ENCODE measurements at places on chromosomes 5 and 9.

GRCh38 chr5:114101153-114101552 is 260.7 kb upstream of the KCNN2 start:
- peak; percentile 2 for DNase-seq

DNA sequence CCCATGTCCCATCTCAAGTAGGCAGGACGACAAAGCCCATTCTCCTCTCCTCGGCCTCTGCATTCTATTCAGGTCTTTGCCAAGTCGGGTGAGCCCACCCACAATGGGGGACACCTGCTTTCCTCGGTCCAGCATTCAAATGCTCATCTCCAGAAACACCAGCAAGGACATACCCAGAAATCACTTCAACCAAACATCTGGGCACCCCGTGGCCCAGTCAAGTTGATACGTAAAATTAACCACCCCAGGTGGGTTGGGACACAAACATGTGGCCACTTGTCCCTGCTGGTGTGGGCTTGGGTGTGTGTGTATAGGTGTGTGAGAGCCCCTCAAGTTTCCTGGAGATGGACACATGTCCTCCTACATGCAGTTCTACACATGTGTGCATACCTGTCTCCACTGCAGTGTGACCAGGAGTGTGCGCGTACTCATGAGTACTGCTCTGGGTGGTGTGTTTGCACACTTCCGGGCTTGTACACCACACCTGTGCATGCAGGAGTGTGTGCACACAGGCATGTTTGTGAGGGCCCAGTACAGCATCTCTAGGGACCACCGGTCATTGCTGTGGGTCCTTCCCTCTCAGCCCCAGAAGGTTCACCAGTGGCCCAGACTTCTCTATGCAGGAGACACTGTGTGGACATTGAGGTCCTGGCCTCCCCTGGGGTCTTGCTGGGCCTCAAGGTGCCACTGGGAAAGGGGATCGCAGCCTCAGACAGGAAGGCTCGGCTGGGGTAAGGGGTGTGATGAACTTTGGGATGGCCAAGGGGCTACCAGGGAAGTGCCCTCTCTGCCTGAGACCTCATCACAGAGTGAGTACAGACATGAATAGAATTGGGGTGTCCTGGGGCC is 35.4 kb upstream of the RXRA start:
- DNase-seq = no peak

- DNase-seq = no peak
These were observed 77.0 kb upstream of the ZSWIM6 start for GRCh38 chr5:61254969-61255555.

GRCh38 chr9:99807276-99807852 is 14.3 kb upstream of the NR4A3 start:
- peak; percentile 58 for DNase-seq

DNA sequence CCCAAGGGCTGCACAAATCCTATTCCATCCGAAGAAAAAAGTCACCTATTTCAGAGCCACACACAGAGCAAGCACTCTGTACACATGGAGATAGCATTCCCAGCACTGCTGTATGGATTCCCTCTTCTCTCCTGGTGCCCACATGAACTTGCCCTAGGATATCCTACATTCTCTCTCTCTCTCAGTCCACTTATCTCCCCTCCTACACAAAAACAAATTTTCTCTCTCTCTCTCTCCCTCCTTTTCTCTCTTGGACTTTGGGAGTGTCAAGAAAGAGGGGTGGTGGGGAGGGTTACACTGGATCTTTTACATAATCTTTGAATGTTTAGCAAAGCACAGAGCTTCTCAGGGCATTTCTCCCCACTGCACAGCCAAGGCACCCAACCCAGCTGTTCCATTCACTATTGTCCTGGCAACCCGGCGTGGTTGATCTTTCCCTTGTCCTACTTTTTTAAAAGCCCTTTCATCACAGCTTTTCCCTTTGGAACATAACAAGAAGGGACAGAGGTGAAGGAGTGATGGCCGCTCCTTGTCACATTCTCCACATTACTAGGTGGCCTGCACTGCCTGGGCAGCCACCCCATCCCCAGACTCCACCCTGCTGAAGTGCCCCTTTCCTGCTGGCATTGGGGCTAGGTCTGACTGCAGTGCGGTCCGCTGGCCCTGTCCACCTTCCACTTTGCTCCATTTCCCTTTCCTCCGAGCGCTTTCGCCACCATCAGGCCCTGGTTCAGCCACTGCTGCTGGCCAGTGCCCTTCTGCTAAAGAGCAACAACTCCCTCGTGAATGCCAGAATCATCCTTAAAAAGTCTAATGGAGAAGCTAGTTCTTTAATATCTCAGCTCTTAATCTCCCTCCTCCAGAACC is 22.2 kb upstream of the SLC1A3 start:
- DNase-seq = no peak

DNA sequence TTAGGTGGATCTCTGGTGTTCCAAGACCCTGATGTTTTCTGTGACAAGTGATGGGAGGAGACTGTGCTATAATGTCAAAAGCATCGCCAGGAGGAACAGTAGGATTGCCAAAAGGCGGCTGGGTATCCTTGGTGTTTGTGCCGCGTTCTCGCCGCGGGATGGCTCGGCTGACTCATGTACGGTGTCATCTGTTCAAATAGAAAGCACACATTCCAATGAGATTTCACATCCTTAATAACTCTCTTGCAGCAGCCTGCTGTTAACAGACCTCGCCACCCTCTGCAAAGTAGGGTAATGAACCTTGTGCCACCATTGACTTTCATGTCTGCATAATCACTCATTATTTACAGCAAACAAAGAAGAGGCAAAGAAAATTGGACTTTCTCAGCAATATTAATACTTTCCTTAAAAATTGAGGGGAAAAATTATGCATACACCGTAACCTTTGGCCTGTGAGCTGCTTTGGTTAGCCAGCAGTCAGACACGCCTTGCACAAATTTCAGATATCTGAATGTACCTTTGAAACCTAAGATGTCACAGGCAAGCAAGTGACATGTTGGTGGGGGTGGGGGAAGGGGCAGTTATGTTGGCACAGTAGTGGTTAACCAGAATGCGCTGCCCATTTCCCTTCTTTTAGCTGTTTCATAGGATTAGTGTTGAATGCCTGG is 289.4 kb downstream of the EFNA5 start:
- no peak for DNase-seq

DNA sequence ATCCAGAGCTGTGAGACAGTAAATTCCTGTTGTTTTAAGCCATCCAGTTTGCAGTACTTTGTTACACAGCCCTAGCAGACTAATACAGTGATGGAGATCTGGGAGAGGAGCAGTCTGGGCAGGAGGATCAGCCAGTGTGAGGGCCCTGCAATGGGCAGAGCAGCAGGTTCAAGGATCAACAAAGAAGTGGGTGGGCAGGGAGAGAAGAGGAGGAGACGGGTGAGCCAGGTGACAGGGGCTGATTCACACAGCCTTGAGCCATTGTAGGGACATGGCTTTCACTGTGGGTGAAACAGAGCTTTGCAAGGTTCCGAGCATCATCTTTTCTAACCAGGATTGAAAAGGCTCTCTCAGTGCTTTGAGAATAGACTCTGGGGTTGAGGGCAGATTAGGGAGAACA is 88.2 kb upstream of the MVB12B start:
- DNase-seq = no peak

GRCh38 chr5:141437221-141437620 is 6.9 kb downstream of the PCDHGA12 start:
- no peak for DNase-seq

DNA sequence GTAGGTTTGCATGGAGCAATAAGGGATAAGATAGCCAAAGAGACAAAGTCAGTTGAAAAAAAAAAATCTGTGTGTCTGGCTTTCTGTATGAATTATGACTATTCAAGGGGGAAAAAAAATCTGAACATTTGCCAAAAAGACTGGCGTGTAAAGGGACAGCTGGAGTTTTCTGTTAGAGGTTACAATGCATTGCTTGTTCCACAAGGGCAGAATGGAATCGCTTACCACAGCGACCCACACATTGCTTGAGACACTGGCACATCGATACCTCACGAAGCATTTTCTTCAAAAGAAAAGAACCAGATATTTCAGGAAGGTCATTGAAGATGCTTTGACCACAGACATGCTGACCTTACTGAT is 327.8 kb downstream of the TMEM167A start:
- DNase-seq = no peak

- no peak for DNase-seq
These were observed 3.2 kb upstream of the FUBP3 start for GRCh38 chr9:130576176-130576575.

DNA sequence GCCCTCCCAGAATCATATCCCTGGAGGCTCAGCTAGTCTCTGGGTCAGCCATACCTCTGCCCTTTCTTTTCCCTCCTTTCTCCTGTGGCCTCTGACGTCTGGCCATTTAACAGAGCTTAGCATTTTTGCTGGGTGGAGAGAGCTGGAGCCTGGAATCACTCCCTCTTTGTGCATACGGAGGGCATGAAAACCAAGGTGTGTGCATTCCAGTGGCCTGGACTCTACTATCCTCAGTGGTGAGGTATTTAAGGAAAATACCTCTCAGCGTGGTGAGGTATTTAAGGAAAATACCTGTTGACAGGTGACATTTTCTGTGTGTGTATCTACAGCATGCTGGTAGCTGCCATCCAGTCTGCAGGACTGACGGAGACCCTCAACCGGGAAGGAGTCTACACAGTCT is 27.5 kb downstream of the TGFBI start:
- DNase-seq = no peak

DNA sequence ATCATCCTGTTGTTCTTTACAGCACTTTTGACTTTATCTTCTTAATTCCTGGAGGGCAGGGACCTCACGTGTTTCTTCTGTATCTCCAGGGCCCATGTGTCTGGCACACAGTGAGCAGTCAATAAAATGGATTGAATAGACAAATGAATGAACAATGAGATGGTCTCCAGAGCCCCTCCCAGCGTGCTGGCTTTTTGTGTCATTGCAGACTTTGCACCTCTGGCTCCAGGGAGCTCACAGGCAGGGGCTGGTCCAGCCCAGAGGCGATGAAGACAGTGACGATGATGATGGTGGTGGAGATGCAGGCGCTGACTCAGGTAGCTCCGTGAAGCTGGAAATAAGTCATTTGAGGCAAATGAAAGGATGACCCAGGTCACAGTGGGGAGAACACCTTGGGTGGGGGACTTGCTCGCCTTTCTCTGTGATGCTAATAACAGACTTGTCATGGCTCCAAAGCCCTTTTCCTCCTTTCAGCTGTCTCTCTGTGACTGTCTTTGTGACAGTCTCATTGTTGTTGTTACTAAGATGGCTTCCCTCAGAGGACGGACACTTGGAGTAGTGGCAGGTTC is 30.4 kb upstream of the FABP6 start:
- DNase-seq = no peak
